Sigmoid colon (tissue), 7 donors: ENCODE measurements at places on chromosomes 3 and 15. TPM values are rescaled to one million over a fixed set of nuclear protein-coding genes. Genes with fewer than 3 reads are reported as not detected.

The CKMT1A gene
- total RNA-seq, result not detected

DNA sequence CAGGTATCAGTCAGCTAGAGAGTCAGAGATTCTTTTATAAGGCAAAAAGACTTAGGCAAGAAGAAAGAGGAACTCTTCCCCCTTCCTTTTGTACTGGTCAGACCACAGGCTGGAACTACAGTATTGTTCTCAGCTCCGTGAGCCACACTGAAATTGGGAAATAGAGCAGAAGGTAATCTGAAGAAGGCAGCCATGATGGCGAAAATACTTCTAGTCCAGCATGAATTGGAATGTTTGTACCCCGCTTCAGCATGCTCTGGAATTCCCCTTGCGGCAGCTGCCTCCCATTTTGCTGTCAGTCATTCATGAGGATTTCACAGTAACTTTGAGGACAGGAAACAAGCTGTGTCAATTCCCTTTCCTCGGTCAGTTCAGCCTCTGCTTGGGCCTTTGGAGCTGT is 96.2 kb downstream of the CORO2B start:
- peak; percentile 17 for DNase-seq

The CEP19 gene
- total RNA-seq, result 2.2 TPM

DNA sequence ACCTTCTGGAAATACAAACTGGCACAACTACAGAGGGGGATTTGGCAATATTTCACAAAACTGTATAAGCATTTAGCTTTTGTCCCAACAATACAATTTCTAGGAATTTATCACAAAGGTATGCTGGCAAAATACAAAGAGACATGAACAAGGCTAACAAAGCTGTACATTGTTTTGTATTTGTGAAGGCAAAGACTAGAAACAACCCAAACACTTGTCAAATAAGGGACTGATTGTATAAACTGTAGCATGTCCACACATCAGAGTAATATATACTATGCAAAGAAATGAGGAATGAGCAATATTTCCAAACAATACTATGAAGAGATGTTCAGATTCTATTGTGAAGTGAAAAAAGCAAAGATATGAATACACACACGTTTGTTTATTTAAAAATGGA is 26.4 kb downstream of the CP start:
- no peak for DNase-seq

- DNase-seq, result no peak
These were observed 220.2 kb downstream of the SHQ1 start for GRCh38 chr3:72628065-72628464.

DNA sequence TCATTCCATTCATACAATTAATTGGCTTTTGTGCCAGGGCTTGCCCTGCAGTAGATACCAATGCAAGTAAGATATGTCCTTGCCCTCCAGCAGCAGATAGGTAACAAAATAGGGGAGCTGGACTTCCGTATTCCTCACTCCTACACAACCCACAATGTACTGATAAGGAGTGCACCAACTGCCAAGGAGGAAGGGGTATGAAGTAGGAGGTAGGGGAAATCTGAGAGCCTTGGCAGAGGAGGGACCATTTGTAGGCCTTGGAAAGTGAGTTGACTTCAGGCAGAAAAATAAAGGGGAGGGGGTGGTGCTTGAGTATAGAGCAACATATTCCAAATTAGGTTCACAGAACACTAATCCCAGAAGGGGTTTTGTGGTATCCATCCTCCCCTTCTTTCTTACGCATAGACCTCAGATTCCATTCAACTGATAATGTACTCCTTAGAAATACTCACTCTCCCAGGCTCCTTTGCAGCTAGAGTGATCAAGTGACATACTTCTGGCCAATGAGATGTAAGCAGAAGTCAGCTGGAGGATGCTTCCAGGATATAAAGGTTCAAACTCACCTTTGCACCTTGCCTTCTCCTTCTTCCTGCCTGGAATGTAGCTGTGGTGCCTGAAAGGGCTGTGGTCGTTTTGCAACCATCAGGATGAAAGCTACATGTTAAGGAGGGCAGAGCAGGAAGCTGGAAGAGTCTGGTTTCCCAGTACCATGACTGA is 127.1 kb upstream of the SMAD3 start:
- peak; percentile 4 for DNase-seq

GRCh38 chr3:164458986-164459385 is 619.3 kb downstream of the SI start:
- DNase-seq, result no peak

GRCh38 chr3:185280572-185281365 is 26.9 kb upstream of the EHHADH start:
- no peak for DNase-seq

The STRIT1 gene
- not detected for total RNA-seq

The MYNN gene
- 24.4 TPM for total RNA-seq

DNA sequence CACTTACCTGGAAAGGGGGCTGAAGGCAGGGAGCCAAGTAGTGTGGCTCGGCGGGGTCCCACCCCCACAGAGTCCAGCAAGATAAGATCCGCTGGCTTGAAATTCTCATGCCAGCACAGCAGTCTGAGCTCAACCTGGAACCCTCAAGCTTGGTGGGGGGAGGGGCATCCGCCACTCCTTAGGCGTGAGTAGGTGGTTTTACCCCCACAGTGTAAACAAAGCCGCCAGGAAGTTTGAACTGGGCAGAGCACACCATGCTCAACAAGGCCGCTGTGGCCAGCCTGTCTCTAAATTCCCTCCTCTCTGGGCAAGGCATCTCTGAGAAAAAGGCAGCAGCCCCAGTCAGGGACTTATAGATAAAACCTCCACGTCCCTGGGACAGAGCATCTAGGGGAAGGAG is 156.3 kb downstream of the KBTBD8 start:
- no peak for DNase-seq

DNA sequence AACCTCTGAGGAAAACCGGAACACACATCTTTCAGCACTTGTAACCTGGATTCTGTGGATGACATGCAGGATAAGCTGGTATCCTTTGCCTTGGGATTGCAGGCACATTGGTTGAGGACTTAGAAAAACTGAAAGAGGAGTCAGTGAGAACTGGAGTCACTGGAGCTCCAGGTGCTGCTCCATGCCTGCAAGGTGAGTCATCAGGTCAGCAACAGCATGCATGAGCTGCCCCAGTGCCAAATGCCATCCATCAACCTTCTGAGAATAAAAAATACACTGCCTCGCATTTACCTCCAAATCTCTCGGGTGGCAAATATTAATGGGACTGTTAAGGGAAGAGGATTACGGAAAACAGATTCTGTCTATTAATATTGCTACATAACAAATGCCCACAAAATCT is 729.1 kb downstream of the NTRK3 start:
- no peak for DNase-seq

The FANCD2OS gene
- not detected for total RNA-seq

- DNase-seq, result no peak
These were observed 34.2 kb upstream of the ACAD9 start for GRCh38 chr3:128845119-128845777.

The WNT5A gene
- 11.9 TPM for total RNA-seq

- no peak for DNase-seq
These were observed 14.8 kb downstream of the OXSM start for GRCh38 chr3:25804676-25805075.

DNA sequence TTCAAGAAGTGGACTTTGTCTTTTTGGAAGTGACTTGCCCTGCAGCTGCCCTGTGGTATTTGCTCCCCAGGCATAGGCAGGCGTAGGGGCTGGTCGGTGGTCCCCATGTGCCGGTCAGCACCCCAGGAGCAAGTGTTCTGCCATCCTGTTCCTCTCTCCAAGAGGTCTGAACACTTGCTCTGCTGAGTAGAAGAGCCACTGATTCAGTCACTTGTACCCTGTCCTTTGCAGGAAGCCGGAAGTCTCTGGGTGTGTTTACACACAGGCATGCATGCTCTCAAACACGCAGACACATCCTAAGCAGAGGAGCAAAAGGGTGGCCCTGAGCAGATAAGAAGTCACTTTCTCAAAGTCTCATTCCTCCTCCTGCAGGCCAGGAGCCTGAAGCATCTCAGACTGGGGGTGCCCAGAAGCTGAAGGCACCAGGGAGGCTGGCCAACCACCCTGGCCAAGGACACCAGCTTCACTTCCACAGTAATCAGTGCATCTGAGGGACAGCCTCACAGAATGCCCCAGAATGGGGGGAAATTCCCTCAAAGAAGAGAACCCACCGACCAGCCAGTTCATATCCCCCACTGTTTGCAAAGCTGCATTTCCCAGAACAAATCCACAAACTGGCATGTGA is 88.7 kb upstream of the POMGNT2 start:
- no peak for DNase-seq

- DNase-seq, result no peak
These were observed 230.7 kb downstream of the UACA start for GRCh38 chr15:70532531-70533186.

GRCh38 chr15:59532770-59533379 is 78.7 kb upstream of the GCNT3 start:
- peak; percentile 14 for DNase-seq

GRCh38 chr15:35293353-35294130 is 208.4 kb upstream of the NANOGP8 start:
- DNase-seq, result no peak

The TMEM108 gene
- total RNA-seq, result 0.95 TPM

DNA sequence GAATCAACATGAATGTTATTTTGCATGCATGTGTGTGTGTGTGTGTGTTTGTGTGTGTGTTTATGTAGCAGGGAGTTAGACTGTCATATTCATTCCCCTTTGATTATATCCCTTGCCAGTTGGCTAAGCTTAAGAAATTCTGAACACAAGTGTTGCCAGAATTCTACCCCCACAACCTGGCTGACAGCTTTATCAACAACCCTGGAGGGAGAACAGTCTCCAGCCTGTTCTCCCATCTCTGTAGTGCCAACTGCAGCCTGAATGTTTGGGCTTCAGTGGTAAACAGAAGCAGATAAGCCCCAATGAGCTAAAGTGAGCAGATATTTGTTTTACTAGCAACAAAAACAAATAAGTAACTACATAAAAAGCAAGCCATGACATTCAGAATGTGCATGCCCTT is 162.6 kb upstream of the ABI3BP start:
- no peak for DNase-seq

The C3orf49 gene
- total RNA-seq, result not detected

The MCTP2 gene
- 1.5 TPM for total RNA-seq

DNA sequence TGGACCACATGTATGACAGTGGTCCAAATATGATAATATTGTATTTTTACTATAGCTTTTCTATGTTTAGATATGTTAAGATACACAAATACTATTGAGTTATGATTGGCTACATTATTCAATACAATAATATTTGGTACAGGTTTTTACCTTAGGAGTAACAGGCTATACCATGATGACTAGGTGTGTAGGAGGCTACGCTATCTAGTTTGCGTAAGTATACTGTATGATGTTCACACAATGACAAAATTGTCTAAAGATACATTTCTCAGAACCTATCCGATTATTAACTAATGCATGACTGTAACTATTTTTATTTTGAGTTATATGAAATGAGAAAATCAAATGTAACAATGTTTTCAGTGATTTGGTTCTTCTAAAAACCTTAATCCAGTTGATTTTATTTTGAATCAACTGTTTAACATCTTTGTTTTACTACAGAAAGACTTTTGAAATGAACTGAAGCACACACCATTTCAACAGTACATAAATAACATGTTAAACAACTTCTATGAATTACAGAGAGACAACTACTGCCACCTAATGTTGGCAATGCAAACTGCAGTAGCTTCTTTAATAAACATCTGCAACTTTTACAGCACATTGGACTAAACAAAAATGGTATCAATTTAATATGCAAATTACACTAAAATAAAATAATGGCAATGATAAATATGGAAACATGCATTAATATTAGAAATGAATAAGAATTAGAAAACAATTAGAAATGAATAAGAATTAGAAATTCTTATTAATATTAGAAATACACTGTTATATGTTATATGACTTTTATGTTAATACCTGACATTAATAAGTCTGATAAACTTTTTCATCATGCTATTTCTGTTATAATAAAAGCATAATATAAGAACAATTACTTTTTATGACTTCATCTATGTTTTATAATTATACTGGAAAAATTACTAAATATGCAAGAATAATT is 255.7 kb downstream of the MBNL1 start:
- no peak for DNase-seq

The CHL1 gene
- total RNA-seq, result 86.7 TPM

The HES1 gene
- 28.4 TPM for total RNA-seq

The ACKR2 gene
- 1.5 TPM for total RNA-seq

GRCh38 chr3:16912400-16913263 is 27.9 kb downstream of the PLCL2 start:
- no peak for DNase-seq

The IL17RC gene
- total RNA-seq, result 58.1 TPM

DNA sequence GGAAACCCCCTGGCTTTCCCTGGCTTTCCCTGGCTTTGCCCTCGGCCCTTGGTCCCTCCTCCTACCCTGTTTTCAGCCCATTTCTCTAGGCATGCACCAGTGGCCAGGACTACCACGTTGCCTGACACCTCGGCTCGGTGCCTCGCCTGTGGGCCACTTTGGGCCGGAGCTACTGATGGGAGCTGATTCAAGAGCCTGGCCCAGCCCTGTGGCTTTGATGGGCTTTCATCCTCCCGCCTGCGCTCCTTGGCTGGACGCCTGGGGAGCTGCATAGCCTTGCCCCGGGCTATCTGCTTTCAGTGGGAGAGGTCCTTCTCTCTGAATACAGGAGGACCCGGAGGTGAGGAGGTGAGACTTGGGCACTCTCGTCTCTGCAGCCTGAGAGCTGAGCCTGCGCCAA is 192.7 kb upstream of the HES1 start:
- no peak for DNase-seq

- DNase-seq, result peak; percentile 85
These were observed 42.1 kb downstream of the VGLL4 start for GRCh38 chr3:11601446-11602238.

DNA sequence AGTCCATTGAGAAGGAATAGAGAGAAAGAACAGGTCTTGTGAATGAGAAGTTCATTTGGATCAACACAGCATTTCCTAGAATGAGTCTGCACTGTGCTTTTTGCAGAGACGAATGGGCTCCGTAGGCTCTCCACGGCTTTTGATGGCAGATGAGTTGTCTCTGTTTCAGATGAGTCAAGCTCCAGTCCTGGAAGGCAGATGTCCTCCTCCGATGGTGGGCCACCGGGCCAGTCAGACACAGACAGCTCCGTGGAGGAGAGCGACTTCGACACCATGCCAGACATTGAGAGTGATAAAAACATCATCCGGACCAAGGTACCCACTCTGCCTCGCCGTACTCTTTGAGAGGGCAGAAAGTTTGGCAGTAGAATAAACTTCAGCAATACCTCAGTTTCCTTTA is 70.5 kb downstream of the SIDT1 start:
- DNase-seq, result no peak

GRCh38 chr15:74423431-74424257 is 10.1 kb downstream of the SEMA7A start:
- no peak for DNase-seq

DNA sequence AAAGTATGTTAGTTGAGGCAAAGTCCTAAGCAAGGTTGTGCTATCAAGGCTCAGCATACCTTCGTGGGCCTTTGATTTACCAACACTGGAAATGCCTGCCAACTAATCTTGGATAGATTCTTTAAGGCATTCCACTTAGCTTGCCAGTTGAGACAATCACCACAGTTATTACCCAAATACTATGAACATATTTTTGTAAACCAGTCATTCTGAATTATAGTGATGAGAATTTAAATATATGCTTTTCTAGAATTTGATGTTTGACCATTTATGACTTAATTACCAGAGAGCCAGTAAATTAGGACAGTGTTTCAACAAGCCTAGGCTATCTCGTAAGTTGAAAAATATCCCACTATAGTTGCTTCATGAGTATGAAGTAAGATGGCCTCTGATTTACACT is 15.5 kb downstream of the TRIM59 start:
- DNase-seq, result no peak
